ENCODE measurements at places on chromosomes 3 and 15.

DNA sequence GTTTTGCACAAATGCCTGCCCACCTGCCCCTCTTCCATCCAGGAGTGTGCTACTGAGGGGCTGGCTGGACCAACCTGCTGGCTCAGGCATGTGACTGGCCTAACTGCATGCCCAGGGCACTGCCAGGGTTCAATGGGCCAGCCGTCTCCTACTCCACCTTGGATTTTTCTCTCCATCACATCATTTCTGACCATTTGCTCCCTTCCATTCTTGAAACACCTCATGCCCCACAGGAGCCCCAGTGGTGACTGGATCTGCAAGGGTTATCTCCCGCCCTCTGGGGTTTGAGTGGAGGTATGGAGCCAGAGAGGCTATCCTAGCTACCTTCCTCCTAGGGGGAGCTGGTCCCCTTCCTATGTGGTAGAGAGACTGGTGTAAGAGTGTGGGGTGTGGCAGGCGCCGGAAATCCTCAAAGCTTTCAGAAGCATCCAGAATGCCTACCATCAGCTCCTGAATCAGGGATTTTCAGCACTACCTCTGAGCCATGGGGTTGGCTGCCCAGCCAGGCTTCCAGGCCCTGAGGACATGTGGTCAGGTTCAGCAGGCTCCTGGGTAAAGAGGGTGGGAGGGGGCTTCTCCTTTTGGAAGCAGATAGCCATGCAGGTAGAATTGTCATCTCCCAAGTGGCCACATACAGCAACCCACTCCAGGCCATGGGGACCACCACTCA lies 2.9 kb upstream of the MANF start:
- peak; percentile 39 for DNase-seq

DNA sequence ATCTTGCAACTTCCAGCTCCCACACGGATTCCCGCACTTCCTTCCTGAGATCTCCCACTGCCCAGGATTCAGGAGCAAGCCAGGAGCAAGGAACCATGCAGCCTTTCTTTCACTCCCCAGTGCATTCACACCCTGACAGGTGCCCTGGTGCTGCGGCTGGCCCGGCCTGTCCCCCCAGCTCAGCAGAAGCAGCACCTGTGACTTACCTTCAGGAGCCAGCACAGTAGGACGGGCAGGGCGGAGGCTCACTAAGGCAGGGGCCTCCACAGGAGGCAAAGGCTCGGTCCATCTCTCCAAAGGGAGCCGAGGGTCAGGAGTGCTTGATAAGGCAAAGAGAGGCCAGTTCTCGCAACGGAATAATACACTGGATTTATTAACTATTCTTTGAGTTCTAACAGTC lies 4.8 kb downstream of the ANKRD63 start:
- DNase-seq = no peak

DNA sequence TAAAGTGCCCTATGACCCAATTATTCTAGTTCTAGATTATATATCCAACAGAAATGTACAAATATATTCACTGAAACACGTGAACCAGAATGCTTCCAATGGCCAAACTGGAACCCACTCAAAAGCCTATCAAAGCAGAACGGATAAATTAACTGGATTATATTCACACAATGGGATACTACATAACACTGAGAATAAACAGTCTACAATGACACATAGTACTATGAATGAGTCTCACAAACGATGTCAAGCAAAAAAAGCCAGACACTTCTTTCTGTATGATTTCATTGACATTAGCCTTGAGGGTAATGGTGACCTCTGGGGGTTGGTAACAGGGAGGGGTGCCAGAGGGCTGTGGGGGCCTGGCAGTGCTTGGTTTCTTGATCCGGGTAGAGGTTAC lies 50.9 kb upstream of the HACD2 start:
- DNase-seq = no peak

GRCh38 chr3:64110071-64110470 lies 86.8 kb upstream of the PSMD6 start:
- no peak for DNase-seq

GRCh38 chr3:186493525-186494255 lies 50.5 kb downstream of the CRYGS start:
- no peak for DNase-seq
